RWPE1 (cell line): ENCODE measurements at places on chromosomes 5 and 9.

DNA sequence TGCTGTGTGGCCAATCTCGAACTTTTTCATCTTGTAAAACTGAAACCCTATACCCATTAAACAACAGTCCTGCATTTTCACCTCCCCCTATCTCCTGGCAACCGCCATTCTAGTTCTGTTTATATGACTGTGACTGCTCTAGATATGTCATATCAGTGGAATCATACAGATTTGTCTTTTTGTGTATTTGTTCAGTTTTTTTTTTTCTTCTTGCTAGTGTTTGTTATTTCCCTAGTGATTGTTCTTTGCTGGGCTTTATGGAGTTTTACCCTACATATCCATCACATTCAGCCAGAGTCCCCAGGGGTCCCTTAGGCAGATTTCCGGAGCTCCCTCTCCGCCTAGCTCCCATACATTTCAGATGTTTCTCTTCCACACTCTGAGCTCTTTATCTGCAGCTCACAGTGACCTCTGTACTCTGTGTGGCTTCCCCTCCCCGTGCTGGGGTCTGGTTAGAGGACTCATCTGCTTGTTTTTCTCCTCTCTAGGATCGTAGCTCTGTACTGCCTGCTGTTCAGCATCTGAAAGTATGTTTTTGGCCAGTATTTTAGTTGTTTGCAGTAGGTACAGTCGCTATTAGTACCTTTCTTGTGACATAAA lies 25.1 kb upstream of the CARTPT start:
- no peak for DNase-seq

DNA sequence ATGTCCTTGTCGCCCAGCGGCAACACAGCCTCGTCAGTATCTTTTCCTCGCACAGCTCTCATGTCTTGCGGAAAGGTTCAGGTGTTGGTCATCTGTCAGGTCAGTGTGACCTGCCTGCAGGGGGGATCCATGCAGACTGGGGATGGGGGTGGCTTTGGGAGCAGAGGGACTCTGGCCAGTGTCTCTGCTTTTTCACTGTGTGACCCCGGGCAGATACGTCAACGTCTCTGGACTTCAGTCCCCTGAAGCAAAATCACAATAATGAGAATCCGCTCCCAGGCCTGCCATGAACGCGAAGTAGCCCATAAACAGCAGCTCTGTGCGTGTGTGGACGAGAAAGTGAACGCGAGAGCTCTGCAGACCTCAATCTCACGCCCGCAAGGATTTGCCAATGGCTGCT lies 75.7 kb upstream of the FCN1 start:
- DNase-seq = no peak

DNA sequence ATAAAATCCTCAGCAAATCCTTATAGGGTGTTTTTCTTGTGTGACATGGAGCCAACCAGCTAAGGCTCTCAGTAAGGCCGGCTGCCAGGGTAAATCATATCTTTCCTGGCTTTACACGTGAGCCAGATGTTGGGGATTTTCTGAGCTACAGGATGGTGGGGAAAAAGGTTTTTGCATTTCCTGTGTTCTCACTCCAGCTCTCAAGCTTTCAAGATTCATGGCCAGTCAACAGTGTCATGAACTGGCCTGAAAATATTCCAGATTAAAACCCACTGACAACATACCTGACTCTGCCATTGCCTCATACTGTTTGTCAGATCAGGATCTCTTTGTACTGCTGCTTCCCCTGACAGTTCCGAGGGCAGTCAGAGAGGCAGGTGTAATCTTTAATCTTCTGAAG lies 306.9 kb downstream of the GLIS3 start:
- DNase-seq = no peak

DNA sequence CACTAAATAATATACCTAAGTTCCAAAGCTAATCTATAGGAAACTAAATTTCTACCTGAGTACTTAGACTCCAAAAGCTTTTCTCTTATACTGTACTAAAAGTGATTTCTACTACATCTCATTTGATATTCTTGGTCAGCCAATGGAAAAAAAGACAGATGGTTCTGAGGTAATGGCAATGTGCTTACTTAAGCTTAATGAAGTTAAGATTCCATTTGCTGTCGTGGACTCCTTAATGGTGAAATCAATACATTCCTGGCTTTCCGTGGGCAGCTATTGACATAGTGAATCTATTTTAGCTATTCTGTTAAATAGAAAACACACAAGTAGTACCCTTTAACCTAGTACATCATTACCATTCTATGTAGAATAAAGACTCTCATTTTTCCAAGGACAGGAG lies 1825.6 kb upstream of the CDH9 start:
- no peak for DNase-seq

- DNase-seq = no peak
Measured at GRCh38 chr5:34562791-34563190, 93.3 kb upstream of the RAI14 start.
